Right hindlimb (tissue), 1 donor: ENCODE measurements at places on chromosomes 11 and 22.

DNA sequence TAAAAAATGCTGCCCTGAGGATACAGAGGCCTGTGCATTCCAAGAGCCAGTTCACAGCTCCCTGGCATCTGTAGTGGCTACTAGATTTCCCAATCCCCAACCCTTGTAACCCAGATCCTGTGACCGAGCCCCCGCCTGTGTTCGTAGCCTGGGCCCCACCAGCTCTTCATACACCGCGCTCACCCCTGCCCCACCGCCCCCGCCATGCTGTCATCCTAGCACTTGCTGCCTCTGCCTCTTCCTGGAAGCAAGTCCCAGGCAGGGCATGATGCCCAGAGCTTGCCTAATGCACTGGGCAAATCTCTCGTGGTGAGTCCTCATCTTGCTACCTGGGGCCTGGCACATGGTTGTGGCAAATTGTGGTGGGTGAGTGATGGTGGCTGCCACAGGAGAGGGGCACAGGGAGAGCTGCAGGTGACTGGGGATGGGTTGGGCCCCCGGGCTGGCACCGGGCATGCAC, 7.1 kb downstream of the MGAT3 start:
- no peak for DNase-seq

- no peak for DNase-seq
Measured at GRCh38 chr11:61120099-61120705, 17.9 kb downstream of the CD5 start.

GRCh38 chr11:75879737-75880136, 64.7 kb downstream of the UVRAG start:
- DNase-seq, result no peak

DNA sequence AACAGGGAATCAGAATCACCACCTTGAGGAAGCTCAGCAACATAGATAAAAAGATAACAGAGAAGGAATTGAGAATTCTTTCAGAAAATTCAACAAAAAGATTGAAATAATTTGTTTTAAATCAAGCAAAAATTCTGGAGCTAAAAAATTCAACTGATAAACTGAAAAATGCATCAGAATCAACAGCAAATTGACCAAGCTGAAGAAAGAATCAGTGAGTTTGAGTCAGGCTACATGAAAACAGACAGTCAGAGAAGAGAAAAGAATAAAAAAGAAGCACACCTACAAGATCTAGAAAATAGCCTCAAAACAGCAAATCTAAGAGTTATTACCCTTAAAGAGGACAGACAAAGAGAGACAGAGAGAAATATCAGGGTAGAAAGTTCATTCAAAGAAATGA, 28.8 kb downstream of the BTG4 start:
- no peak for DNase-seq

DNA sequence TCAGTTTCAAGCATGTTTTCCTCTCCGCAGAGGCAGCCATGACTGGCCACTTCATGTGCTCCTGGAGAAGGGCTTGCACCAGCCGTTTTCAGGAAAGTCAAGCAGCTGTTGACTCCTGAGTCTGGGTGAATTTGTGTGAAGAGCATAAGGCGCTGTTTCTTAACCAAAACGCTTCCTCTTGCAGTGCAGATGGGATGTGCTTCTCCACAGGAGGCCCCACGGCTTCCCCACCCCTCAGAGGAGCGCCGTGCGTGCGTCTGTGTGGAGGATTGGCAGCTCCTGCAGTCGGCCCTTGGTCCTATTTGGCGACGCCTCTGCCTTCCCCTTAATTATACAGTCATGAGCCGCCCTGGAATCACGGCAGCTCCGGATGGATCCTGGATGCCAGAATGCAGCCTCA, 54.1 kb upstream of the B3GAT1 start:
- no peak for DNase-seq

- no peak for DNase-seq
Measured at GRCh38 chr11:86176165-86176884, 68.2 kb upstream of the EED start.

DNA sequence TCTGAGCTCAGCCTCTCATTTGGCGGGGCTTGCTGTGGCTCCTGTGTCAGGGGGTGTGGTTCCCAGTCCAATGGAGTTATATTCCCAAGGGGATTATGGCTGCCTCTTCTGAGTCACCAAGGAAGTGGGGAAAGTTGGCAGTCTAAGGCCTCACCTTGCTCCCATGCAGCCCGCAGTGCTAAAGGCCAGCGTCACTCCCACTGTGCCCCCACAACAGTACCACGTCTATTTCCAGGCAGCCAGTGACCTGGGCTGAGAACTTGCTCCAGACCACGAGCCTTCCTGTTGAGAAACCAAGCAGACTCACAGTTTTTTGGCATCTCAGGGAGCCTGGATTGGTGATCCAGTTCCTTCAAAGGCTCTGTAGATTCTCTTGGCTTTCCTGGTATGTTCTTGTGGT, 45.6 kb downstream of the OR2AT4 start:
- no peak for DNase-seq

DNA sequence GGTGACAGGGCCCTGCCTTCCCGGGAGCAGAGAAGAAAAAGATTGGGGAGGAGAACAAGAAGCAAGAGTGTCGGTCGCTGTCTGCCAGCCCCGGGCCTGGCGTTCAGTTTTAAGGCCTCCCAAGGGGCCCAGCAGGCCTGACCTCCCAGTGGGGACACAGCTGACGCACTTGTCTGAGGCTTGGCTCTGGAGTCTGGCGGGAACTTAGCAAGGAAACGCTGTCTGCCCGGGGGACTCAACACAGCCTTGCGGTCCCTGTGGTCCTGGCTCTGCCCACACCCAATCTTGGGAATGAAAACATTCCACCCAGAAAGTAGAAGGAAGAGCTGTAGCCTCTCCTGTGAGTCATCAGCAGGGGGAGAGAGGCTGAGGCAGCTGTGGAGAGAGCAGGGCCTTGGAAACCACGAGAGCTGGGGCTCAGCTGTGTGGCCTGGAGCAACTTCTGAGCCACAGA, 54.4 kb downstream of the TRAF6 start:
- peak; percentile 85 for DNase-seq

GRCh38 chr22:36347094-36347493, 40.7 kb downstream of the MYH9 start:
- DNase-seq, result no peak

GRCh38 chr11:134417871-134418840, 6.1 kb upstream of the B3GAT1 start:
- DNase-seq, result peak; percentile 71

- DNase-seq, result no peak
Measured at GRCh38 chr22:37484480-37485394, 1.4 kb downstream of the MFNG start.

GRCh38 chr11:28077521-28077920, 30.4 kb downstream of the KIF18A start:
- no peak for DNase-seq

GRCh38 chr22:30922151-30922611, 46.4 kb downstream of the MORC2 start:
- DNase-seq, result peak; percentile 62

DNA sequence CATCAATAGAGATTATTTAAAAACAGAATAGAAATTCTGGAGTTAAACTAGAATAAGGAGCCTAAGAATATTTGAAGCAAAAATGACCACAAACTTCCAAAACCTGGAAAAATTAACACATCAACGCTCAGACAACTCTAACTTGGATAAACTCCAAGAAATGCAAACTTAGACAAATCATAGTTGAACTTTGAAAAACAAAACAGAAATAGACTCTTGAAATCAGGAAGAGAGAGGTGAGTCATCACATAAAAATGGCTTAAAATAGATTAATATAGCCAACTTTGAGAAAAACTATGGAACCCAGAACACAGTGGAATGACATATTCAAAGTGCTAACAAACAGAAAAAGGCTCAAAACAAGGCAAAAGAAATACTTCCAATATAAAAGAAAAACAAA, 974.2 kb downstream of the JRKL start:
- DNase-seq, result no peak

- no peak for DNase-seq
Measured at GRCh38 chr11:69353696-69354544, 60.0 kb downstream of the MYEOV start.

DNA sequence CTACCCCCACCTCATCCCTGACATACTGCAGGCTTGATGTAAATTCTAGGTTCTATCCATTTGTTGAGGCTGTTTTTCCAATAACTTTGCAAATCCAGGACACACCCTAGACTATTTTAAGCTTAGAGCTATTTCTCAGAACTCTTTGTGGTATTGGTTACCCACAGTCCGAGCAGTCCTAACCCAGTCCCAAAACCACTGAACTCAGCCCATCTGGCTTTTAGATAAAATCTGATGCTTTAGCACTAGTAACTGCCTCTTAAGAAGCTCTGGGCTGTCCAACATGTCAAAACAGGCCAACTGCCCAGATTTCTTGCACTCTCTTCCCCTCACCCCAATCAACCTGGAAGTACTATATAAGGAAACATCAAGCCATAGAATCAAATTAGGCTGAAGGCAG, 344.4 kb upstream of the CADM1 start:
- DNase-seq, result peak; percentile 65

DNA sequence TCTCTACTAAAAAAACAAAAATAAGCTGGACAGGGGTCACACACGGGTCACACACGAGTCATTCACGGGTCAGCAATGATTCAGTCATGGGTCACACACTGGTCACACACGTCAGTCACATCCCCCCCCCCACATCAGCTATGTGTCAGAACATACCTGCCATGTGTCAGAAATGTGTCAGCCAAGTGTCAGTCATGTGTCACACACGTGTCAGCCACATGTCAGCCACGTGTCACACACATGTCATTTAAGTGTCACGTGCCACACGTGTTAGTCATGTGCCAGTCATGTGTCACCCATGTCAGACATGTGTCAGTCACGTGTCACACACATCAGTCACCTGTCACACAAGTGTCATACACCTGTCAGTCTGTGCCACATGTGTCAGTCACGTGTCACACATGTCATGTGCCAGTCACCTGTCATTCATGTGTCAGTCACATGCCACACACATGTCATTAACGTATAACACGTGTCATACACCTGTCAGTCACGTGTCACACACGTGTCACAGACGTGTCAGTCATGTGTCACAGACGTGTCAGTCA, 28.7 kb upstream of the MMP20 start:
- DNase-seq, result no peak

DNA sequence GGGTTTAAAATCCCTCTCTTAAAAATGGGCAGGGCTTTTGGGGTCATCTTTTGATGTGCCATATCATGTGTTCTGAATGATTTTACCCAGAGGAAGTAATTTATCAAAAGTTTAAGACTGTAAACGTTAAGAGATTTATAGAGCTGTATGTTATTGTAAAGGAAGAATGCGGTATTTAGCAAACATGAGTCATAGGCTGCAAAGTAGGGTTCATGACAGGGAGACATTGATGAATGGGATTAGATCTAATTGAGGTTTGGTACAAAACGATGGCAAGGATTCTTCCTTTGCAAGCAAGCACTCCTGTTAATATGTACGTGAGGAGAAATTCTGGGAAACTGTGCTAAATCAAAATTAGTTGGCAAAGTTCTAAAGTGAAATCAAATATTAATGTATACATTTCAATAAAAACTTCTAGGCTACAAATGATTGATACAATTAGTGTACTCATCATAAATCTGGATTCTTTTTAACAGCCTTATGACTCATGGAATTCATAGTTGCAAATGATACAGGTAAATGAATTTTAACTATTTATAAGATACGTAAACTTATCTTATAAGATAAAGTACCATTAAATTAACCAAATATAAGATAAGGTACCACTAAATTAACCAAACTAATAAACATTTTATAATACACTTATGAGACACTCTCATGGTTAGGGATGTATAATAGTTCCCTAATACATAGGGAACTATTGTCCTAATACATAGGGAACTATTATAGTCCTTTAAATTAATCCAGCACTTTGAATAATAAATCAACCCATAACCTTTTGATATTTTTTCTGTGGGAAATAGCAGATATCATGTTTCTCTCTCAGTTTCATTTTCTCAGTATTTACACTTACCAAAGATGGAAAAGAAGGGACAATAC, 58.4 kb downstream of the KIF18A start:
- DNase-seq, result no peak

DNA sequence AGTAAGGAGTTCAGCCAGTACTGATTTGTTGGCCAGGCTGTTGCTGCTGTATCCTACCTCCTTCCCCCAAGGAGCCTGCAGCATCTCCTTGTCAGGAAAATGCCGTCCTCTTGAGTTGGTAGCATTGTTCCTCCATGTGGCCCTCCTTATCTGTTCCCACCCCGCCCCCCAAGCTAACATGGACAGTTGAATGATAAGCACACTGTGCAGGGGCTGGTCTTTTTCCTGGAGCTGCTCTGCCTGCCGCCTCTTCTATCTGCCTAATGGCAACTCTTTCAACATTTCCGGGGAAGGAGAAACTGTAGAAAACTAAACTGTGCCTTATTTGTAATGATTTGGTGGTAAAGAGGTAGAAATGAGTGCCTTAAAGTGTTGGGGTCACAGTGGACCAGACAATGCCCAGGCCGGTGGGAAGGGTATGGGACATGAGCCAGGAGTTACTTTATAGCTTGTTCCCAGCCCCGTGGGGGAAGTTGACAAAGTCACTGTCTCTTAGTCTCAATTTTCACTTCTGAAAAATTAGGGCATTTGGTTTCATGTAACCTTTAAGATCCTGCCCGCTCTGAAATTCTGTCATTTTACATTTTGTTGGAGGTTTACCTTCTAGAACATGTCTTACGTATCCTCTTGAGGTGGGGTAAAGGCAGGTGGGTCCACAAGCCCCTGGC, 4.5 kb downstream of the FAM118A start:
- no peak for DNase-seq

GRCh38 chr11:1162138-1162475, 4.4 kb downstream of the MUC5AC start:
- DNase-seq, result no peak

GRCh38 chr11:127075758-127076157, 75.2 kb upstream of the KIRREL3 start:
- no peak for DNase-seq

DNA sequence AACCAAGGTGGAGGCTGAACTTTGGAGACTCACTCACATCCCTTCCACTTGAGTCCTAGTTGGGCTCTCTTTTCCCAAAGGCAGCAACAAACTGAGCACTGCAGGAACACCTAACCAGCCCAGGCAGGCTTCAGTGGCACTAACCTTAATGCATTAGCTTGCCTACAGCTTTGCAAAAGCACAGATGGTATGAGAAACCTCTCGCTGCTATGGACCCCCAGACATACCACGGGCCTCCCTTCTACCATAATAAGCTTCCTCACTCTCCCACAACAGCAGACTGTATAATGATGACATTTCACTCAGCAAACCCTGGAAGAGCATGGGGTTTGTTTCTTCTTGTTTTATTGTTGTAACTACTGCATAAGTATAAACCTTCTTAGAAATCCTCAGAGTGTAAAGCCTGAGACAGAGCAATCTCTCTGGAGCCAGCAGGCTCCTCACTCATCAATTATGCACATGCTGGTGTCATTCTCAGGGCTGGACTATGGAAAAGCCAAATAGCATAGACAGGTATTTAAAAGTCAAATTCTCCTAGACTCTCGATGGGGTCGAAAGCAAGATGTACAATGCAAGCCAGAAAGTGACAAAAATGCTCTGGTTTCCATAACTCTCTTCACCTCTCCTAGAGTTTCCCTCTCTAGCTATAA, 167.6 kb downstream of the NXPE2 start:
- DNase-seq, result no peak

GRCh38 chr11:116890607-116891006, 53.2 kb upstream of the APOA1 start:
- DNase-seq, result no peak

GRCh38 chr11:41872426-41872825, 413.0 kb upstream of the LRRC4C start:
- no peak for DNase-seq

GRCh38 chr11:2913776-2914175, 15.4 kb downstream of the PHLDA2 start:
- no peak for DNase-seq

- DNase-seq, result no peak
Measured at GRCh38 chr11:34180040-34180813, 74.8 kb downstream of the NAT10 start.

- DNase-seq, result no peak
Measured at GRCh38 chr11:122584670-122585069, 70.9 kb upstream of the UBASH3B start.
